Activated T-helper 1 cell treated with anti-CD3 and anti-CD28 coated beads, Interleukin-2, amount 50 U/mL, for 16 hours (primary cell): ENCODE measurements at places on chromosomes 2 and 18.

- no peak for DNase-seq
Measured at GRCh38 chr2:200380091-200380561, 73.6 kb downstream of the SPATS2L start.

DNA sequence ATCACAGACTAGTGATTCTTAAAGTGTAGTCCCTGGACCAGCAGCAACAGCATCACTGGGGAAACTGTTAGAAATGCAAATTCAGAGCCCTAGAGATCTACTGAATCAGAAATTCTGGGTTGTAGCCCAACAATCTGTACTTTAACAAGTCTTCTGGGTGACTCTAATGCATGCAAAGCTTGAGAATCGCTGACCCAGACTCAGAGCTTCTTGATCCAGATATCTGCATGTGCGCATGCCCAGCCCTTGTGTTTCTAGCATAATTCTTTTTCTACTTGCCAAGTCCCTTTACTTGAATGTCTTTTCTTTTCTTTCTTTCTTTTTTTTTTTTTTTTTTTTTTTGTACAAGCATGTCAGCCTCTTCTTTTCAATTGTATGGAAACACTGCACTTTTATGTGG lies 60.4 kb downstream of the FIGN start:
- DNase-seq = no peak

- no peak for DNase-seq
Measured at GRCh38 chr2:10504370-10504993, 56.4 kb upstream of the ODC1 start.

DNA sequence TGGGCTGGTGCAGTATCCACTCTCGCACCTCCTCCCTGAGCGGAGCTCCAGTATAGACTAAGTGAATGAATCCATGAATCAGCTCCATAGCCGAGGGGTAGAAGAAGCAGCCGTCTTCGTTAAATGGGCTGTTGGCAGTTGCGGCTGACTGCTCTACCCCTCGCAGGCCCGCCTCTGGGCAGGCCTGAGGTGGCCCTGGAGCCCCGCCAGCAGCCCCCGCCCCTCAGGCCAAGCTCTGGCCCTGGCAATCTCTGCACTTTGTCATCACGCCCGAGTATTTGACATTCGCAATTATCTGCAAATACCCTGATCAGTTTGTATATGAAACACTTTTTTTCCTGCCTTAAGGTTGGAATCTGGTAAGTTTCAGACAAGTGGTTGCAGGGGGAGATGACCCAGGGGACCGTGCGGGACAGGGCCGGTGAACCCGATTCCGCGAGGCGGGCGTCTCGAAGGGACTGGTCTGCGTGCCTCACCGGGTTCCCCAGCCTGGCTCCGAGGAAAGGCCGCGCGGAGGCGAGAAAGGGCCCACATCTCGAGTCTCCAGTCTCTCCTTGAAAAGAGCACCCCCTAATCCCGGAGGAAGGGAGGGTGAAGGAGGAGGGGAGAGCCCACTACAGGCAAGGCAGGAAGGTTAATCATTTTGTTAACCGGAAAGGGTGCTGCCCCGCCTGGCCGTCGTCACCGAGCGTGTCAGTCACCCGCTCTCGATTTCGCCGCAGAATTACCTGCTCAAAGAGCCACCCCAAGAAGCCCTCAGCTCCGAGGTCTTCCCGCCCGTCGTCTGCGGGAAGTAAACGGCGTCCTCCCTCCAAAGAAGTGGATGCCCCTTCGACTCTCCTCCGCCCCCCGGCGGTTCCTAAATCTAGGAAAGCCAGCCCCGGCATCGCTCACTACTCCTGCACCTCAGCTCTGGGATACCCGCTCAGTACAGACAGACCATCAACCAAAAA lies 11.1 kb upstream of the SATB2 start:
- DNase-seq = no peak

DNA sequence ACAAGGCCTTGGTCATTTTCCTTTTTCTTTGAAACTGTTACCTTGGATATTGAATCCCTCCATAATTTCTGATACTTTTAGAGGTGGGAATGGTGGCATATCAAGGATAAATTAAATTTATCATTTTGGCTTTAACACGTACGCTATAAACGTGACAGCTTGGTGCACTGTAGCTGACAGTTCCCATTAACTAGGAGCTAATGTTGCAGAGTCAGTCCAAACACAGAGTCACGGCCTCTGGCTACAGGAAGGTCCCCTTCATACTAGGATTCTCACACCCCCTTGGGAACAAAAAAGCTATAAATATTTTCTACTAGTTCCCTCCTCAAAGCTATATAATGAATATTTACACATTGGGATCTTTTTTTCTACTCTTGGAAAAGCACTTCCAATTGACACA lies 17.7 kb upstream of the ERBB4 start:
- no peak for DNase-seq

GRCh38 chr2:205754924-205755321 lies 72.6 kb downstream of the NRP2 start:
- DNase-seq = no peak

GRCh38 chr2:10982931-10983701 lies 71.4 kb downstream of the KCNF1 start:
- no peak for DNase-seq

DNA sequence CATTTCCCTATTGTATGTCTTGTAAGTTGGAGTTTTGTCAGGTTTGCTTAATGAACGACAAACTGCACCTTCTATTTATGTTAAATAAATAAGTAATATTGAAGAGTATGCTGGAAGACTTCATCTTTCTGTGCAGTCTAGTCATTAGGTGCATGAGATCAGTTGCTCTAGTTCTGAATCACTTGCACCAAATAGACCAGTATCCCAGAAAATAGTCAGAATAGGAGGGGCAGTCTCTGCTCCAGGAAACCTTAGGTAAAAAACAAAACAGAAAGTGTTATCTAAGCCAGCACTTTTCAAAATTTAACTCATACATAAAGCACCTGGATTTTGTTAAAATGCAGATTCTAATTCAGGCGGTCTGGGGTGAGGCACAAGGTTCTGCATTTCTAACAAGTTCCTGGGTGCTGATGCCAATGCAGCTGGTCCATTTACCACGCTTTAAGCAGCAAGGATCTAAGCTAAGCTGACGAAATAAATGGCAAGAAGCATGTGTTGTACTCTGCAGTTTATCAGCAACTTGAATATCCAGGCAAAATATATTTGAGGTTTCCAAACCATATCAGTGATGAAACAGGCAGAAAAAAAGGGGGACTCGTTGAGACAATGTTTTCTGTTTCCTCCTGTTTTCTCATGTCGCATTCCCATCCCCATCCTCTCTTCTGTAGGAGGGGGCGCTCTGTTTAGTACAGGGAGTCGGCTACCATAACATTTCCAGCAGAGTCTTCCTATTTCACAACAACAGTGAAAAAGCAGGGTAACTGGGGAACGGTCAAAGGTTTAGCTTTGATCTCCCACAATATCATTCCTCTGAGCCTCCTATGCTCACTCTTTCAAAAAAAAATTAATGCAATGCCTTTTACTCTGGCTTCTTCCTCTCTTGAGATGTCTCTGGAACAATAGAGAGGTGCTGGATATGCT lies 106.4 kb downstream of the MBD2 start:
- no peak for DNase-seq

DNA sequence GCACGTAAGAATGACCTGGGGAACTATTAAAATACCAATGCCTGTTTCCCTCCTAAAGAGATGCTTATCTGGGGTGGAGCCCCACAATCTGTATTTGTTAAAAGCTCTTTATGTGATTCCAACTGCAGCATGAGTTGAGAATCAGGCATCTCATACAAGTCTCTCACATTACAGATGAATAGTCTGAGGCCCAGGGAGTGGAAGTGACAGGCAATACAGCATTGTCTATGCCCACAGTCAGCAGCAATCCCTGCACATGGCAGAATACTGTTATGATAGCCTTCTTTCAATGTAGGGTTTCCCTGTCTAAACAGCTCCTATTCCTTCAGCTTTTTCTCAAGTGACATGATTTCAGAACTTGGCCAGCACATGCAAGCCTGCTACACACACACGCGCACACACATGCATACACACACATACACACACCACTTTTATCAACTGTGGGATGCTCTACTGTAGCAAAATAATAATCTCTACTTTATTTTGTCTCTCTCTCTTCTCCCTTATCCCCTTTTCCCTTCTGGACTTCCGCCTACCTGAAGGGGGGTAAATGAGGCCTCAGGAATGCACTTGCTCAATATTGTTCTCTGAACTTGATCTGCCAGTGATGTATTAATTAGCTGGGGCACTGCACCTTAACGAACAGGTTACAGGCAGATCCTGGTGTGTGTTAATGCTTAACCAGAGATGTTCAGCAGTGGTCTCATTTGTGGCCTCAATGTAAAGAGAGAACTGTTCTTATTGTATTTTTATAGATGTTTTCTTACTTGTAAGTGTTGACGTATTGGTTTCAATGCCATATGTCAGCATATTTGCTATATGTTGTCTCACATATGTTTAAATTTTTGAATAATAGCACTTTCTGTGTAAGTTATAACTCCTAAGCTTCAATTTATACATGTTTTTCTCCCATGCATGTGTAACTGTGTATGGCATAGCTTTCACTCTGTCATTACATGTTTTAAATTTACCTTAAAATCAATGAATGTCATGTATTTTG lies 116.0 kb downstream of the SETBP1 start:
- no peak for DNase-seq

DNA sequence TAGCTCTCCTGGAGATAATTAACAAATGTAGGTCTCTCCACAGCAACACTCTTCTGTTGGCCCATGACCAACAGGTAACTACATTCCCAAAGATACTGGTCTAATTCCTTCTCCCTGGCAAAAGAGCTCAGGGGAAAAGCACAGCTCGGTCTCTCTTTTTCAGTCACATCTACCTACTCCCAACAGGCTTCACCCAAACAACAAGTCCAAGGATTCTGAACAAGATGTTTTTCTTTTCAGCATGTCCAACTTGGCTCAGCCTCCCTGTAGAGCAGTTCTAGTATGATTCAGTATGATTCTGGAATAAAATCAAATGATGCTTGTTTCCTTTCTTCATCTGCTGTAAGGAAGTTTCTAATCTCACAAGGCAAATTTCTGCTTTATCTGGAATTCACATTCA lies 1704.8 kb upstream of the PIK3C3 start:
- no peak for DNase-seq

DNA sequence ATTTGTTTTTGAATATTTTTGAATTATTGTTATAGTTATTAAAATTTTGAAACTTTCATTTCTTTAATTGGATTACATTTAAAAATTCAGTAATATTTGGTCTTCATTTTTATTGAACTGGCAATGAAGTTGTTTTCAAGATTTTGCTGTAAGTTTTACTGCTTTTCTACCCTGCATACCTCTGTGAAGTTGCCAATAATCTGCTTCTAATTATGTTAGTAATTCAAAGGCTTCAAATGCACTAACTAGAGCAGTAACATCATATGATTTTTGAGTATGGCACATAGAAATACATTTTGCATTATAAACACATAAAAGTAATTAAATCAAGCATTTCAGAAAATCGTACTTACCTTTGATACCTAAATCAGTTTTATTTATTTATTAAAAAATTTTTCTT lies 40.3 kb upstream of the FAM171B start:
- no peak for DNase-seq
